Colonic mucosa (tissue), 4 donors: ENCODE measurements at places on chromosomes 11 and 22.
A peak's percentile ranks its signal among the peaks of the same experiment; 100 is the strongest.

DNA sequence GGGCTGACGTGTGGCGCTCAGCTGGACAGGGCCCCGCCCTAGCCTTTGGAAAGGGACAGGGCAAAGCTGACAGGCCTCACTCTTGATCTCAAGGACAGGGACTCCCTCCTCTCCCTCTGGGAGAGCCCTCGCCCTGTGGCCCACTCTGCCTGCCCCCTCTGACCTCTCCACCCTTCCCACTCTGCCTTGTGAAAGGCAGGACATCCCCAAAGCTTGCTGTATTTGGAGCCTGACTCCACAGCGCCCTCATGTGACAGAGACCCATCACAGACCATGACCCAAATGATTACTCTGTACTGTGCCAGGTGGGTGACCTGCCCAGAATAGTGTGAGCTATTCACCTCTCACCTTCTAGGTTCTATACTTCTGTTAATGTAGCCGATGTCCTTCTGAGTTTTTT lies 18.8 kb downstream of the P2RY2 start:
- no peaks in the 10 kb centered on the region for H3K4me1 ChIP-seq
- peak; percentile 63 for DNase-seq
- H3K27ac ChIP-seq = no peak overlapping the region
- H3K4me3 ChIP-seq = no peak overlapping the region
- no peaks in the 10 kb centered on the region for H3K27me3 ChIP-seq

GRCh38 chr11:132123854-132124835 lies 753.7 kb downstream of the NTM start:
- no peak for DNase-seq
- no peaks in the 10 kb centered on the region for H3K27me3 ChIP-seq
- no peak overlapping the region for H3K27ac ChIP-seq
- no peak overlapping the region for H3K4me3 ChIP-seq
- H3K36me3 ChIP-seq = no peaks in the 10 kb centered on the region
- no peaks in the 10 kb centered on the region for H3K4me1 ChIP-seq

DNA sequence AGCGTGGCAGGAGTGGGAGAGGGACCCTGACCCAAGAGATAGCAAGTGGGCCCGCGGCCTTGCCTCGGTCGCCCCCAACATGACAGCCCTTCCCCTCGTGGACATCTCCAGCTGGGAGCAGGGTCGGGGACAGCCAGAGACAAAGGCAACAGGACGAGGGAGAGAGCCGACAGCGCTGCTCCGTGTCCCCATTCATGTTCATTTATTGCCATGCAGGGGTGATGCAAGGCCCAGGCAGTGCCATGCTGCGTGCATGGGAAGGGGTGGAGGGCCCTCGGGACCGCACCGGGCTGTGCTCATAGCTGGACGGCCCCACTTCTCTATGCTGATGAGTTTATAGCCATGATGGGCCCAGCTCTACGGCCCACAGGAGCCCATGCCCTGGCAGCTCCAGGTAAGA lies 12.7 kb downstream of the MRPL23 start:
- no peak overlapping the region for H3K27ac ChIP-seq
- H3K36me3 ChIP-seq = no peaks in the 10 kb centered on the region
- H3K4me1 ChIP-seq = no peaks in the 10 kb centered on the region
- DNase-seq = no peak
- H3K27me3 ChIP-seq = no peaks in the 10 kb centered on the region
- H3K4me3 ChIP-seq = no peak overlapping the region

- no peak overlapping the region for H3K4me3 ChIP-seq
- H3K36me3 ChIP-seq = no peaks in the 10 kb centered on the region
- no peaks in the 10 kb centered on the region for H3K27me3 ChIP-seq
- no peak overlapping the region for H3K27ac ChIP-seq
Measured at GRCh38 chr11:129141748-129142523, 50.2 kb downstream of the ARHGAP32 start.

DNA sequence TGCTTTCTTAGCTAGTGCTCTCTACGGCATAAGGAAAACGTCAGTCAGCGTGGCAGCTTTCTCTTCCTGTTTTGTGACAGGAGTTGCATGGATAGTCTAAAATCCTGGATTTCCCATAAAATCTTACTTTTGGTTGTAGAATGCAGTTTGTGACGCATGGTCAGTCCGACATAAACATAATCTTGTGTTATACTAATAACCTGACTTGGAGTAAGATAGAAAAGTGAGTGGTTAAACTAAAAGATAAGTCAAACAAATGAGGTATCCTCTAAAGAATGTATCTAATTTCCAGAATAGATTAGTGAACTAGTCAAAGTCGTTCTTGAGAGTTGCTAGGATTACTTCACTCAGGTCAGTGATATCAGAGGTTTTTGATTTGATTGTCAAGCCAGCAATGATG lies 157.6 kb downstream of the PGR start:
- no peak for DNase-seq
- no peaks in the 10 kb centered on the region for H3K27me3 ChIP-seq
- no peak overlapping the region for H3K4me3 ChIP-seq
- H3K36me3 ChIP-seq = no peaks in the 10 kb centered on the region

- DNase-seq = no peak
- no peak overlapping the region for H3K4me3 ChIP-seq
- H3K4me1 ChIP-seq = no peaks in the 10 kb centered on the region
Measured at GRCh38 chr11:4962816-4963215, 7.3 kb upstream of the OR51A2 start.

- H3K4me1 ChIP-seq = no peaks in the 10 kb centered on the region
- no peak overlapping the region for H3K27ac ChIP-seq
- DNase-seq = peak; percentile 63
- no peaks in the 10 kb centered on the region for H3K27me3 ChIP-seq
Measured at GRCh38 chr11:102495161-102496042, 35.1 kb downstream of the MMP7 start.

- DNase-seq = no peak
- H3K36me3 ChIP-seq = no peaks in the 10 kb centered on the region
- peak overlapping the region; percentile 81 for H3K27ac ChIP-seq
- peak overlapping the region; percentile 65 for H3K4me3 ChIP-seq
- no peaks in the 10 kb centered on the region for H3K27me3 ChIP-seq
Measured at GRCh38 chr11:66593303-66593635, 284 bp downstream of the CCS start.

DNA sequence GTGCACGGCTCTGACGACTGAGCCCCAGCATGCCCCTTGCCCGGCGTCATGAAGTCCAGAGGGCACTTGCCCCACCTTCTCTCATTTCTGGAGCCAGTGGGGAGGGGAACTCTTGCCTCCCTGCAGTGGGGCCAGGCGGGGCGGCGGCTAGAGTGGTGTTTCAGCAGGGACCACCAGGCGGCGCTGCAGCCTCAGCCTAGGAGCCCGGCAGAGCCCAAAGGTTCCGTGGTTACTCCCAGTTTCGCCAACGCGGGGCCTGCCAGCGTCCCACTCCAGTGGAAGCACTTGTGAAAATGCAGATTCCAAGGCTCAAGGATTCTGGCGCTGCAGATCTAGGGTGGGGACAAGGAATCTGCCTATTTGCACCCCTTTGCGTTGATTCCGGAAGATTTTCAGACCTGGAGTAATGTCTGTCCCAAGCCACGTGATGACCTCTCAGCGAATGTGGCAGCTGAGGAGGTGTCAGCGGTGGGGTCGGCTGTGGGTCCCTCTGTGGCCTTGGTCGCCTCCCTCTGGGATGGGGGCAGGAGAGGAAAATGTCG lies 55.7 kb downstream of the CD82 start:
- peak; percentile 74 for DNase-seq
- no peaks in the 10 kb centered on the region for H3K36me3 ChIP-seq
- H3K4me1 ChIP-seq = no peaks in the 10 kb centered on the region
- no peak overlapping the region for H3K27ac ChIP-seq
- H3K27me3 ChIP-seq = no peaks in the 10 kb centered on the region
